ENCODE measurements at places on chromosomes 3 and 15.

GRCh38 chr3:59316688-59317275 lies 267.0 kb upstream of the CFAP20DC start:
- no peak for DNase-seq

DNA sequence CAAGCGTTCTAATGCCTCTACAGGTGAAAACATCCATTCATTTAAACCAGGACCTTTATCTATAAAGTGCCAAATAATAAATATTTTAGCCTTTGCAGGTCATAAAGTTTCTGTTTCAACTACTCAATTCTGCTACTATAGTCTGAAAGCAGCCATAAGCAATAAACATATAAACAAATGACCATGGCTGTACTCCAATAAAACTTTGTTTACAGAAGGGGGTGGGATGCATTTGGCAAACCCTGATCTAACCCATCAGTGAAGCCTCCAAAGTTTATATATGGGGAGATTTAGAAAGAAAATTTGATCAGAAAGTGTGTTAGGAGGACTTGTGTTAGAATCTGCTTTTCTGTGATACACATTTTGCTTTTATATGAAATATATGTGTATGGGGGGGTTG lies 161.3 kb downstream of the ZBTB20 start:
- no peak for DNase-seq

DNA sequence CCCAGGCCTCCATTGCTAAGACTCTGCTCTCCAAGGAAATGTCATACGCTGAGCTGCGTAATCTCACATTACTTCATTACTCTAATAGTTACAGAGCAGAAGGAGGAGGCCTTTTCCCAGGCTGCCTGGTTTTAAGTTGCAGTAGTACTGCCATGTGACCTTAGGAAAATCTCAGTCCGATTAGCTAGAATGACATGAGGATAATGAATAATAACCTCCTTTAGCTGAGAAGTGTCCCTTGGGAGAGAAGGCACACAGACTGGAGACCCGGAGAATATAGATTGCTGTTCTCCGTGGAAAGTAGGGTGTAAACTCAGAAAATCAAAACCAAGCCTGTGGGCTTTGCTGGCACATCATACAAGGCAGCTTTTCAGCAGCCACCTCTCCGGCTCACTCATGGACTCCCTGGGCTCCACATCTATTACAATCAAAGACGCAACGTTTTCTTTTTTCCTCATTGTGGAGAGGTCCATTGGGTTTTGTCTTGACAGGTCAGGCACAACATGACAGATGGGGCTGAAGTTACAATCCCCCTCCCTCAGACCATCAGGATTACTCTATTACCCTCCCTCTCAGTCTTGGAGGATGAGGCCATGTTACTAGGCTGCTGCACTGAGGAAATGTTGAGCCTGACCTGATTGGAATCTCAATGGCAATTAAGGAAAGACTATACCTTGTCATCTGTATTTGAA lies 134.8 kb upstream of the MB21D2 start:
- DNase-seq, result no peak

- peak; percentile 48 for DNase-seq
Observed at GRCh38 chr3:157865352-157866000, 240.7 kb downstream of the SHOX2 start.

DNA sequence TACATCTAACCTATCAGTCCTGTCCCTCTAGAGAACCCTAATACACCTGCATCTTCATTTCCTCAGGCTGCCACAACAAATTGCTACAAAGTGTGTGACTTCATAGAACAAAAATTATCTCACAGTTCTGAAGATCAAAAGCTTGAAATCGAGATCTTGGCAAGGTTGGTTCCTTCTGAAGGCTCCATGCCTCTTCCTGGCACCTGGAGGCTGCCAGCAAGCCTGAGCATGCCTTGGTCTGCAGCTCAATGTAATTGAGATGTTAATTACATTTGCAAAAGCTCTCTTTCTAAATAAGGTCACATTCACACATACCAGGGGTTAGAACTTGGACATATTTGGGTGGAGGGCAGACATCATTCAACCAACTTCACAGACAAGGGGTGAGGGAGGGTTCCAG lies 86.4 kb upstream of the ABHD17C start:
- no peak for DNase-seq

GRCh38 chr15:32739522-32740063 lies 21.8 kb downstream of the GREM1 start:
- DNase-seq, result no peak

DNA sequence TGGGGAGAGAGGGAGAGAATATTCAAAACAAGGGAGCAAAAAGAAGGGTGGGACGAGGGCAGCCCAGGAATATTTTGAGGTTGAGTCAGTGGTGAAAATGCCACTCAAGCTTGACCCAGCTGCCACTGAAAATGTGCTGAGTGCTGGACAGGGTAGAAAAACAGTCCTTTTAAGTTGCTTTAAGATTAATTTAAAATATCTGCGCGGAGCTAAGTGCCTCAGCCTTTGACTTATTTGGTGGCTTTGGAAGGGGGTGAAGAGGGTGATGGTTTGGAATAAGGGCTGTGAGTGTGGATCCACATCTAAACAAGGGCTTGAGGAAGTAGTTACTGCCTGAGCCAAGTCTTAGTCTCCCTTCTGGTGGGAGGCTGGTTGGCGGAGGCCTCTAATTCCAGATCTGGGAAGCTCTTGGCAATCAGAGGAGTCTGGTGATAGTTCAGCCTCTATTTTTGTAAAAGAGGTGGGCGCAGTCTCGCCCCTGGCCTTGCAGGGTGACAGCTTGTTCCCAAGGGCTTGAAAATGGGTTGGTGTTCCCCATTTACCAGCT lies 280.8 kb upstream of the ROPN1 start:
- DNase-seq, result no peak

DNA sequence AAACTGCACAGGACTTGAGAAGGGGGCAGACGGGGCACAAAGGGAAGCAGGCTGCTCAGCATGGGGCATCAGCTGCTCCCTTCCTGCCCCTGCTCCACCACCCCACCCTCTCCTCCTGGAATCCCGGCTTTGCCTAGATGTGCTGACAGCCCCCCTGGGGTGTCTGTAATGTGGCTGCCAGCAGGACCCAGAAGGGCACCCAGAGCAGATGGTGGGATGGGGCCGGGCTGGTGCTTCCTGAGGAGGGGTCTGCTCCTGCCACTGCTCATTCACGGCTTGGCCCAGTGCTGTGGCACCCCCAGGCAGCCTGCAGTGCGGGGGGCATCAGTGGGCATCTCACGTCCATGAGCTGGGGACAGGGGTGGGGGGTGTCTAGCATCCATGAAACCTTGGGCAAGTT lies 10.2 kb downstream of the H1-8 start:
- no peak for DNase-seq

DNA sequence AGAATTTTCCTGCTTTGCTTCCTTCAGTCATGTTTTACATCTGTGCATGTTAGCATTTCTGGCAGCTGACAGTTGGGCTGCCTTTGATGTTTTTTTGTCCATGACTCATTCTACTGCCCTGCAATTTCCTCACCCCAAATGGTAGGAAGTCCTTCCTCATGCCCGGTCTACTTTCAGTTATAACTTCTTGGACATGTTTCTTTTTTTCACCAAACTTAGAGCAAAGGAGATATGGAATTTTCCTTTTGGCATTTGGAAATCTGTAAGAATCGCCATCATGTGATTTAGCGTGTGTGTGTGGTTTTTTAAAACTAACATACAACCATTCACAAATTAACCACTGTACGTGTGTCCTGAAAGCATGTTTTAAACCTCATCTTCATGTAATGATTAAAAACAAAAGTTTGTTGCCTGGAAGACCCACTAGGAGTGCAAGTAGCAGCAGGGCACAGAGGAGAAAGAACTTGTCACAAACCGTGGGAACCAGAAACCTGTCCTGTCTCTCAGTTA lies 430.7 kb upstream of the CFAP20DC start:
- DNase-seq, result no peak

DNA sequence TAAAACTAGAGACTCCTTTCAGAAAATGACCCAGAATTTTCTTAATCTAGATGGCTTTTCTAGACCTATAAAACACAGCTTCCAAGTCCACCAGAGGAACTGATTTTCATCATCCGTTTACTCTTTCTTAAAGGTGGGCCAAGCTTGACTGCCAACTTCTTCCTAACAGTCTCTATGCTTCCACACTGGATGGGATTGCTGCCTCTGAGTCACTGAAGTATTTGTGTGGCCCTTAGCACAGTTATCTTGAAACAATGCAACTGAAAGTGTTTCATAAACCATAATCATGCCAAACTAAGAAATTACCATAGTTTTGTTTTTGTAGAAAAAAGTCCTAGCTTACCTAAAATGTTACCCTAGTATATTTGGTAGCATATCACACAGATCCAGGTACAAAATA lies 985.7 kb downstream of the TUSC7 start:
- no peak for DNase-seq

GRCh38 chr3:171377859-171378258 lies 82.3 kb downstream of the TNIK start:
- DNase-seq, result no peak

DNA sequence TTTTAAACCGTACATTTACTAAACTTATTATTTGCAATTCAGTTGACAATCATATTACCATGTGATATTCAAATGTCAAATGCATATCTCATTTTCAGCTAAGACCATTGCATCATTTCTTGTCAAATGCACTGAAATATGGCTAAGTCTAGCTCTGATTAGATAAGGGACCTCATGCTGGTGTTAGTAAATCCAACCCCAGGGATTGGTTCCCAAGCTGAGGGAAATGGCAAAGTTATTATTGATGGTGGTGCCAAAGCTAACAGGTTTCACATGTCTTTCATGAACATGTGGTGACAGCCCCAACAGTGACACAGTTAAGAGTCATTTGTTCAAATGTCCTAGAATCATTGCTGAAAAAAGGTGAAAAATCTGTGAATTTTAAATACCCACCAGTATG lies 641.1 kb downstream of the MECOM start:
- peak; percentile 40 for DNase-seq

DNA sequence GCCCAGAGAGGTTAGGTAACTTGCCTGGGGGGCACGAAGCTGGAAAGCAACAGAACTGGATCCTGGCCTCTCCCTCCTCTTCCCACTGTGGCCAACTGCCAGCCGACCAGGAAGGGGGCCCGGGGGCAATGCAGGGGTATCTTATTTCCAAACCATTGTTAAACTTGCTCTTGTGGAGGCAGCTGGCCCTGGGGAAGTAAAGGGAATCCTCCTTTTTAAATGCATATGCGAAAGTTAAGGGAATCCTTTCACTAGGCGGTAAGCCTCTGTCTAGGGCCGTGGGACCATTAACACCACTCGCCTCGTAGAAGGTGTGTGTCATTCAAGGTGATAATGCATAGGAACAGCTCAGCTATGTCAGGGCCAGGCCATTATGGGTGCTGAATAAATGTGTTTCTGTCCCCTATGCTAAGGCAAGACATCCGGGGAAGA lies 68.6 kb downstream of the ST6GAL1 start:
- no peak for DNase-seq

- no peak for DNase-seq
Observed at GRCh38 chr3:113117511-113118234, 93.7 kb upstream of the BOC start.

- peak; percentile 46 for DNase-seq
Observed at GRCh38 chr3:138889792-138890191, 55.1 kb upstream of the PIK3CB start.

GRCh38 chr3:122800706-122801237 lies 5.9 kb downstream of the SLC49A4 start:
- no peak for DNase-seq

DNA sequence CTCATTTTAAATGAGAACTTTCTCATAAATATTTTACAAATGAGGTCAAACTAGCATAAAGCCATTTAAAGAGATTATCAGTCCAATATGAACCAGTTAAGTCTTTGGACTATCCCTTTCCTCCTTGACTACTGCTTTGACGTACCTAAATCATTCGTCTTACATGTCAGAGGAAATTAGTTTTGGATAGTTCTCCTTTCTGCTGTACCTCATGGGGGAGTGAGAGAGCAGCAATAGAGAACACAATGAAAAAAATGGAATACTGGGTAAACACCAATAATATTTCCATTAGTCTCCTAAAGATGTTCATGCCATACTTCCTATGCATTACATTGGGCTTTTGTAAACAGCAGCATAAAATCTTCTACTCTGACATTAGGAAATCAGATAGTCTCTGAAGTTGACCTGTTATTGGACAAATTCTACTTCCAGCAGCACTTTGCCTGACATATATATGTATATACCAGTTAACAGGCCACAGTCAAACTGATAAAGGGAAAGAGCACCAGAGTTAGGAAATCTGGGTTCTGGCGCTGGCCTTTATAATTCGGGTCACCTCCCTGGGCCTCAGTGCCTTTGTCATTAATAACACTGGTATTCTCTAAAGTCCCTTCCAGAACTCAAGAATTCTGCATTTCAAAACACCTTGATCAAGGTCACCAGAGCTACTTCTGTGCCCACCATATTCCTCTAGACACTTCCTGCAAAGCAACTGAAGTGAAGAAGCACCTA lies 26.8 kb downstream of the TIMMDC1 start:
- DNase-seq, result peak; percentile 32

- DNase-seq, result no peak
Observed at GRCh38 chr3:195173657-195174056, 97.3 kb downstream of the XXYLT1 start.

GRCh38 chr15:31372635-31373091 lies 46.0 kb downstream of the KLF13 start:
- DNase-seq, result no peak

DNA sequence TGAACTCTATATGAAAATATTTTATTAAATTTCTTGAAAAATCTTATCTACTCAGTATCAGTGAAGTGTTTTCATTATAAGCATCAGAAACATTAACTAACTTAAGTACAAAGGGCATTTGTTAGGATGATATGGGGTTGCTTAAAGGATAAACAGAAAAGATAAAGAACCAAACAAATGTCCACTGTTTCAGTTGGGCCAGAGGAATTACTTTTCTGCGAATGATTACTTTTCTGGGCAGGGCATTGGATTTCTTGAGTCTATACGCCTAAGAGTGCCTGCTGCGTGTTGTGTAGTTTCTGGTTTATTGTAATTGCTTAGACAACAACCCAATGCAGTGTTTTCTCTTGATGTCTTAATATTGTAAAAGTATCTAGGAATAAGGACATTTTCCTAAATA lies 52.8 kb downstream of the NEO1 start:
- no peak for DNase-seq

DNA sequence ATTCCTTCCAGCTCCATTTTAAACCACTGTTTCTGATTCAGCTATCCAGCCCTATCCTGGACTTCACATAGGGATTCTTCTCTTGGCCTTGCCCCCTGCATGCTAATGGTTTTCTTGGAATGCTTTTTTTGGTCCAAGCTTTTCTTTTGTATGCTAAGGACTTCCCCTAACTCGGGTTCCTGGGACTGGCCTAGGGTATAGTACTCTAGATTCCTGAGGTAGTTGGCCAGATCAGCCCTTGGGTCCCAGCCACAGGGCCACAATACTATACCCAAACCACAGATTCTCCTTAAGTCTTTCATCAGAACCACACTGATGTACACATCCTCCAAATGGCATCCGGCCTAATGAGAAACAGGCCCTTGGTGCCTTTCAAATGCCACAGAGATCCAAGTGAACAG lies 2.8 kb downstream of the FYCO1 start:
- no peak for DNase-seq

DNA sequence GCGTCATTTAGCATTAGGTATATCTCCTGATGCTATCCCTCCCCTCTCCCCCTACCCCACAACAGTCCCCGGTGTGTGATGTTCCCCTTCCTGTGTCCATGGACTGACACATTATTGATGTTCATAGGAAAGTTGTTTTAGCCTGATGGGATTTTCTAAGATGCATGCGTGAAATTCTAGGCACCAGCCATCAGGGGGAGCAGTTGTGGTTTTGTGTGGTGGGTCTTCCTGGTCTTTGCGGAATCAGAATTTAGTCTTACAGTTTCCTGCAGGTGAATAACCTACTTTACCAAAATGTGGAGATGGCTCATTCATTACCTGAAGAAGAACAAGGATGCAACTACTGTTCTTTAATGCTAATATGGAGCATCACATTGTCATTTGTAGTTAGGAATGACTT lies 455.0 kb upstream of the THBS1 start:
- DNase-seq, result peak; percentile 59

GRCh38 chr15:67307889-67308597 lies 53.5 kb downstream of the IQCH start:
- no peak for DNase-seq

All from OCI-M1 (cell line).